ENCODE measurements at places on chromosomes 2 and 18.

DNA sequence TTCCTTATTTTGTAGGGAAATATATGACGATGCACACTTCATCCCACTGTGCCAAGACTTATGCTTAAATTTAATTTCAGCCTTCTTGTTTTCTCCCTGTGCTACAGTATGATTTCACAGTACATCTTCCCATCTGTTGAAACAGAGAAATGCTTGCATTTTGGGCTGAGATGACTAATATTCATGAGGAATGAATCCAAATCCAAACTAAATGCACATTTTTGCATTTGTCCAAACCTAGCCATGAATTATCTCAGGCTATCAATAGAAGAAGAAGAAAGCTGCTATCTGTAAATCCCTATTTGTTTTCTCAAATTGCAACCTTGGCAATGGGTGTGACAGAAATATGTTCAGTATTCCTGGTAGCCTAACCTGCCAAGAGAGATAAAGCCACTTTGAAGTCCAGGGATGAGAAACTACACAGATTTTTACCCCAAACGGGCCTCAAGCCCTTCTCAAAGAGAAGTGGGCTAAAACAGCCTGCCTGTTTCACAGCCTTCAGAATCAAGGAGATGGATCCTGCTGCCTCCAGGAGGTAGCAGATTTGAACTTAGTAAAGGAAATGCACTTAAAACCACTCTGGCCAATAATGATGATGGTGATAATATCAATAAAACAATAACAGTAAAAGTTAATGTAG lies 306.9 kb upstream of the NT5C1B start:
- no peak for DNase-seq

DNA sequence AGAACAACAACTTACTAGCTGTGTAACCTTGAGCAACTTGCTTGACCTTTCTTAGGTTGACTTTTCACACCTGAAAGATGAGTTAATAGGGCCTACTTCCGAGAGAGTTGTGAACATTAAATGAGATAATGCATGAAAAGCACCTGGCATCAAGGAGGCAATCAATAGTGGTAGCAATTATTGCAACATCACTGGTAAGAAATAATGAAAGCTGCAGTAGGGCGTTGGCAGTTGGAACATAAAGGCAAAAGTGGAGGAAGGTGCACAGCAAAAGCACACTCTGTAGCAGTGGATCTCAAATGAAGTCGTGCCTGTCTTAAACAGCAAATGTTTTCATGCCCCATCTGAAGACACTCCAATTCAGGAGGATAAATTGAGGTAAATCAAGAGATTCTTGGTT lies 178.9 kb upstream of the VRK2 start:
- DNase-seq, result no peak

GRCh38 chr2:28523902-28524301 lies 28.0 kb downstream of the PLB1 start:
- no peak for DNase-seq

DNA sequence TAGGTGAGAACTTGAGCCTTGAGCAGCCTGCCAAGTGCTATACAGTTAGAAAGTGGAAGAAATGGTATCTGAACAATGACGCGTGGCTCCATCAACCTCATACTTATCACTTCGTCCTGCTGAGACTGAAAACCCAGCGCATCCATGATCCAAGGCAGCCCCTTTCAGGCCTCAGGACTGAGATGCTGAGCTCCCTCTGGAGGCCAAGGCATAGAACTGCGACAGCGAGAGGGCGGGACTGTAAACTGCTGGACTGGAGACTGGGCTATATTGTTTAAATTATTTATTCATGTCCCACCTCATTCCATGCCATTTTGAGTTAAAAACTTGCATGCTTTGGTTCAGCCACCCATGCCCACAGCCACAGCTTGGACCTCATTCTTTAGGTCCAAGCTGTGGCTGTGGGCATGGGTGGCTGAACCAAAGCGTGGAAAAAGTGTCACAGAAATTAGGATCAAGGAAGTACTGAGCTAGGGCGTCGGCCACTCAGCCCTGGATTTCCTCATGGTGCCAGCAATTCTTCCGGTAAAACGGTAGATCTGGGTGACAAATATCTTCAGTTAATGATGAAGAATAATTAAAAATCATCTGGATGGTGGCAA lies 195.5 kb downstream of the L3MBTL4 start:
- DNase-seq, result peak; percentile 47

GRCh38 chr2:176967911-176968450 lies 244.6 kb upstream of the HNRNPA3 start:
- DNase-seq, result no peak

- DNase-seq, result no peak
Measured at GRCh38 chr2:19772981-19773380, 128.8 kb downstream of the TTC32 start.

GRCh38 chr2:108923736-108924579 lies 65.1 kb downstream of the EDAR start:
- no peak for DNase-seq
